CMK (cell line): ENCODE measurements at places on chromosomes 6 and 20.

DNA sequence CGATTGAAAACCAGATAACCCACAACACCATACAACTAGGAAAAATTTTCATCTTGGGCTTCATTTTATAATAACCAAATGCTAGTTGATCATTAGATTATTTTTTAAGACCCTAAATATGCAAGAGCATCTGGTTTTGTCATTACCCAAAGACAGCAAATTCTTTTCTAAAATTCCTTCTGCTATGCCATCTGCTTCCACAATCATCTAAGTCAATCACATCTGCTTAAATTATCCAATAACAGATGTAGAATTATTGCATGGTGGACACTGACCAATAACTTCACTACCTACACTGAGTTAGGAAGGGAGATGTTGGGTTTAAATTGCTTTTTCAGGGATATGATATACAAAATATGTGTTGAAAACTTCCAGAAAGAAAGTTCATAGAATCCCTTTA, 41.9 kb downstream of the PKHD1 start:
- DNase-seq = no peak

- DNase-seq = no peak
Observed at GRCh38 chr20:44071526-44072111, 115.4 kb downstream of the JPH2 start.

DNA sequence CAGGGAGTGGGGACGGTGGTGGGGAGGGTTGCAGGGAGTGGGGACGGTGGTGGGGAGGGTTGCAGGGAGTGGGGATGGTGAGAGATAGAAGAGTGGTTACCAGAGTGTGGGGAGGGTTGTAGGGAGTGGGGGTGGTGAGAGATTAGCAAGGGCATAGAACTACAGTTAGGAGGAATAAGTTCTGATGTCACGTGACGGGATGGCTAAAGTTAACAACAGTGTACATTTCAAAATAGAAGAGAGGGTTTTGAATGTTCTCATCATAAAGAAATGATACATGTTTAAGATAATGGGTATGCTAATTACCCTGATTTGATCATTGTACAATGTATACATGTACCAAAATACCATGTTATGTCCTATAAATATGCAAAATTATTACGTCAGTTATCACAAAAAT, 57.6 kb upstream of the FRMD1 start:
- no peak for DNase-seq

- DNase-seq = peak; percentile 91
Observed at GRCh38 chr6:41940759-41941279, 789 bp downstream of the CCND3 start.

- DNase-seq = no peak
Observed at GRCh38 chr6:159908535-159908934, 17.7 kb downstream of the MAS1 start.

DNA sequence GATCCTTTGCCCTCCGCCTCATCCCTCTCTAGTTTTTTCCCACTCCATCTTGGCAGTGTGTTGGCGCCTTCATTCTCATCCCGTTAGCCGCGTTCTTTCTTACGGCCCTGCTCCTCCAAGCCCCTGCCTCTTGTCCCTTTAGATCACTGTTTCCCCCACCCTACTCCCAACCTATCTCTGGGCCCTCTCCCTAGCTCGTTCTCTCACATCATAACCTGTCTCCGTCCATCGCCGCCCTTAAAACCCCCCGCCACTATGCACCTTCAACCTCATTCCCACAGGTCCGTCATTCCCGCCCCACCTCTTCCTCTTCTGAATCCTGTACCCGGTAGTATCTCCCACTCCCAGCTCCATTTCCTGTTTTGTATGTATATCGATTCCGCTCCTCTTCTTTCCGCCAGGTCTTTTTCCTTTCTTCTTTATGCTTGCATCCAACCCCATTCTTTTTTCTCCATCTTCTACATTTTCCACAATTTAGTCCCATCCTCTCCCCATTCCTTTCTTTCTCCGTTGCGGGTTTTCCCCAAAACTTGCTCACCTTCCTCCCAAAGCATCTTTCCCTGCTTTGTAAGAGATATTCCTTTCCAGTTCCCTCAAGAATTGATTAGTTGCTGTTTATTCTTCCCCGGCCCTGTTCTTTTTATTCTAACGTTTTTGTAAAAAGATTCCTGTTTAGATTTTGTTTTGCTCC, 671 bp downstream of the EFHC1 start:
- no peak for DNase-seq

DNA sequence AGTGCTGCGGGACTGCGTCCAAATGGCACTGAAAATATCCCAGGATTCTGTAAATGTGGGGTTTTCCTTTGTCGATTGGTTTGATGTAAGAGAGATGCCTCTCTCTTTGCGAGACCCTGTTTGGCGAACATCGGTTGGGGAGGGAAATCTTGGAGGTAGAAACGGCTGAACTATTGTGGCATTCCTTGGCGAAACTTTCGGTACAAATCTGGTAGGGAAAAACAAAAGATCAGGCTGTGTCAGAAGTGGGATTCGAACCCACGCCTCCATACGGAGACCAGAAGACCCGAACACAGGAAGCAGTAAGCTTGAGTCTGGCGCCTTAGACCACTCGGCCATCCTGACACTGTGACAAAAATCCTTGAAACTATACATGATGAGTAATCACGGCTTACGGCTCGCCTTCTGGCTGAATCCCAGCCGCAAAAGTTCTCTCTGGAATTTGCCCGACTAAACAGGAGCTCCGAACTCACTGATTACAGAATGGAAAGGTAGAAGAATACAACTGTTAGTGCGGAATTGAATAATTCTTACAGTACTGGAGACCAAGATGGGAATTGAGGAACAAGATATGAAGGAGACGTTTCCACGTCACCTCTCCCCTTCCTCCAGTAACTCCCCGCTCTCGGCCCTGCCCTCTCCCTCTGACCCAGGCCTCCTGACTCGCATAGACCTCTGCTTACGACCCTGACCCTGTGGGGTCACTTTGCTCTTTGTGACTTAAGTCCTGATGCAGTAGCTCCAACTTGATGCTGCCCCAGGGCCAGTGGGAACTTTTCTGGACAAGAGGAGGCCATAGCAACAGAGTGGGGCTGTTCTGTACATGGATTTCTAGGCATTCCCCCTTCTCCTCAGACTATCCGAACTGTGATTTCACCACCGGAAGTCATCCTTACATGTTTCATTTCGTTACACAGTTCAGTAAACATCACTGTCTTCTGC, 132.8 kb upstream of the ZNF184 start:
- no peak for DNase-seq

DNA sequence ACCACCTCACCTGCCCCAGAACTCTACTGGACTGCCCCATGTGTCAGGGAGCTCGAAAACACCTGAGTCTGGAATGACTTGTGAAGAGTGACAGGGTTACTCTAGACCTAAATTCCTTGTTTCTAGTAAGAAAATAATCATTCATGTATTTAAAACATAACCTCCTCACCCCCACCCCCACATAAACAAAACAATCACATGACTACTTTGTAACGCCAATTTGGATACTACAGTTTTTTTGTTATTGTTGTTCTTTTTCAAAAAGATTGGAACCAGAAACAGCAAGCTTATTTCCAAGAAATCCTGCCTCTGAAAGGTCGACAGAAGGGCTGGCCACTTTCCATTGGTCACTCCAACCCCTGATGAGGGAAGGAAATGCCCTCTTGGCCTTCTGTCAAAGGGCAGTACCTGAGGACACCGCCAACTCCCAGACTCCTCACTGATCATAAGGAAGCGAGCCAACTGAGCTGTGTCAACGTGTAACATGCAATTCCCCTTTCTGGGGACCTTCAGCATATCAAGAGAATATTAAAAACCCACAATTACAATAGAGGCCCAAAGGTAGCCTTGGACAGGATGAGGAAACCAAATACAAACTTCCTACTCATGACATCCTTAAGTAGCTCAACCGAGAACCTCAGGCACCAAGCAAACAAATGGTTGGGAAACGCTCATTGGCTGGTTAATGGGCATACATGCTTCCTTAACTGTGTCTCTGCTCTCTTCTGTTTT, 2.6 kb downstream of the MCUR1 start:
- DNase-seq = no peak

DNA sequence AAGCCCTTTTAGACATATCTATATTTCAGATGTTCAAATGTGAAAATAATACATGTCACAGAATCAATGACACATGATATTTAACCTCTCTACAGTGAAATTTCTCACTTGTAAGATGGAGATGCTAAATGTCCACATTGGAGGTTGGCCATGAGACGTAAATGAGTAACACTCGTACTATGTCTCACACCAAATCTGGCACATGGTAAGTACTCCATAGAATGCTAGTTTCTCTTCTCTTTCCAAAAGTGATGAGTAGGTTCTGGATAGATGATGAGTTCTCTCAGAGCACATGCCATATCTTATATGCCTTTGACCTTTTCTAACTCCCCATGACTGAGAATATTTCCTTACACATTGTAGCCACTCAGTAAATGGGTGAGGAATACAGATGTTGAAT, 17.7 kb downstream of the GFOD1 start:
- no peak for DNase-seq

GRCh38 chr6:40848868-40849514, 190.0 kb downstream of the UNC5CL start:
- DNase-seq = no peak

GRCh38 chr6:39224011-39224410, 5.3 kb downstream of the KCNK5 start:
- DNase-seq = no peak

DNA sequence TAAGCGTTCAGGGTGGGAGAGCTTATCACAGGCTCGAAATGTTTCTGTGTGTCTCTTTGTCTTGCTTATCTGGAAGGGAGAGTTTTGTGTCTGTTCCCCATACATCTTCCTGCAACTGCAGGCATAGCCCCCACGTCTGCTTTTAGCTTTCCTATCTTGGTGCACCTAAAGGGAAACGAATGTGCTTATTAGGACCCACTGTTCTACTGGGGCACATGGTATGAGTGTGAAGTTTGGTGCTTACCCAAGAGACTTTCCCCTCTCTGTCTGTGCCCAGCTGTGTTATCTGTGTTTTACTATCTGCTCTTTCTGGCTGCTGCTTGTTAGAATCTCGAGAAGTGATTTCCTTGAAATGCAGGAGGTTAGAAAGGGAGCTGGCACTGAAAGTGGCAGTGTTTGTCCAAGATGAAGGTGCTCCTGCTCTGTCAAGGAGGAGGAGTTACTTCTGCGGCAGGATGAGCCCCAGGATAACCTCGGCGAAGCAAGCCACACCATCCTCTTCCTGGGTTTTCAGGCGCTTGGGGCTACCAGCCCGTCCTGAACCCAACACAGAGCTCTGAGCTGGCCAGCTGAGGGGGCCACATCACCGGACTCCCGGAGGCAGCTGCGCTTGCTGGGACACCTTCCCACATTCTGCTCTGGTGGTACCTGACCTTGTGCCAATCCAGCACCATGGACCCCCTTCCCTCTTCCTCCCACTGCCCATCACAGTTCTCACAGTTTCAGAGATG, 23.4 kb downstream of the DYNLT1 start:
- DNase-seq = no peak

- DNase-seq = no peak
Observed at GRCh38 chr6:3384241-3385143, 72.4 kb downstream of the SLC22A23 start.

DNA sequence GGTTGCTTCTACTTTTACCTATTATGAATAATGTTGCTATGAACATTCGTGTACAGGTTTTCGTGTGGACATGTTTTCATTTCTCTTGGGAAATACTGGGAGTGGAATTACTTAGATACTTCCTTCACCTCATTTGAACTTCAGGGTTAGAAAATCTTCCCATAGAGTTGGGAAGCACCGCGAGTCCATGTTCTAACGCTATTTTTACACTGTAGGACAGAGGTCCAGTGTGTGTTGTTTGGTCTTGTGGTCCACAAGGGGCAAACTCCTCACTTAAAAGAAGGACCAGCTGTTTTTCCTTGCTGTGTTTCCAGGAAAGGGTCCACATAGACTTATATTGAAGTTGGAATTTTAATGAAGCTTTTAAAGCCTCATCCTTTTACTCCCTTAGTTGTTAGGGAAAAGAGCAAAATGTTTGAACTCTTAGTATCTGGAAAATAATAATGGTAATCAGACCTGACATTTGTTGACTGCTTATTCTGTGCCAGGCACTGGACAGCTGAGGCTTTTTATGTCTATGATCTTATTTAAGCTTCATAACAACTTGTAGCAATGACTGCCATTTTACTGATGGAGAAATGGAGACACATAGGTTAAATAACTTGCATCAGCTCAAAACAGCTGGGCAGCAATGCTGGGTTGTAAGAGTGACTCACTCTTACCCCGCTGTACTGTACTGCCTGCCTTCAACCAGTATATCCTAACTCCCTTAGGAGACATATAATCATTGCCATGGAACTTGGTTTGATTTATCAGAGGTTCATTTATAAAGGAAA, 52.0 kb downstream of the CDC5L start:
- no peak for DNase-seq

DNA sequence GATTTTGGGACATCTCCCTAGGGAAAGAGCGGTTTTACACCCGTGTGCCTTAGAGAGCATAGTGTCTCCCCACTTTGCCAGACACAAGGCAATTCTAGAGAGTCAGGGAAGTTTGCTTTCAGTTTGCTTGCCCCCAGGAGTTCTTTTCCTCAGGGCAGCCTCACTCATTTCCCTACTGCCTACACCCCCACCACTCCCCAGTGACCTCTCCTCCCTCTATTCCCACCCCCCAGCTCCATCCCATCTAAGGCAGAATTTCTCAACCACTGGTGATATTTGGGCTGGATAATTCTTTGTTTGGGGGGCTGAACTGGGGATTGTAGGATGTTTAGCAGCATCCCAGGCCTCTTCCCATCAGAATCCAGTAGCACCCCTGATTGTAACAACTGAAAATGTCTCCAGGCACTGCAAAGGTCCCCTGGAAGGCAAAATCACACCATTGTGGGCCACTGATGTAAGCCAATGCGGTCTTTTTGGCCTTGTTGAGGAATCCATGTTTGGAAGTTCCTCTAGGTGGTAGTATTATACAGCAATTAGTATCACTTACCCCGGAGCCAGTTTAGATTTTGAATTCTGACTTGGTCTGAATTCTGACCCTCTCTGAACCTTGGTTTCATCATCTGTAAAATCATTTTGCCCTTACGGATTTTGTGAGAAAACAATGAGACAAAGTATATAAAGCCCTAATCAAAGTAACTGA, 1.3 kb downstream of the EPPIN start:
- no peak for DNase-seq

GRCh38 chr20:57586370-57586793, 25.5 kb downstream of the PCK1 start:
- no peak for DNase-seq

DNA sequence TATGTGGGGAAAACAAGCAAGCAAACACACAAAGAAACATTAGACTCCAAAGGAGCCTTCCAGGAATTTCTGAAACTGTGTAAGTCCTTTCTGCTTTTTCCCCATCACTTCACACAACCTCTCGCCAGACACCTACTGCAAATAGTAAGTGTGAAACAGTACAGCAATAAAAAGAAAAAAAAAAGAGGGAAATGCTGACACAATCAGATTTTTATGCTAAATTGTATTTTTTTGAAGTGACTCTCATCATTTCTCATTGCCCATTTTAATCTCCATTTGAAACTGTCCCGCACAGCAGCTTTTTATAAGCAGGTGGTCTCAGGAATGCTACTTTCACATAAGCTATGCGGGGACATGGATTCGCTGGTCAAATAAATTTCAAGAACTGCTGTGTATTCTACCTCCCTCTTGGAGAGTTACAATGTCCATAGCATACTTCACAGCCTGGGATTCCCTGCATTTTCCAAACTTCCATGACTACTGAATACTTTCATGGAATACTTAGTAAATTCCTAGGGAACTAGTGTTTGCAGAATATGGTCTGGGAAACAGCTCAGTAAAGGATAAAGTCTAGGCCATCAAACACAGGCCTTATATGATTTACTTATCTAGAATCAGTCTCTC, 139.9 kb upstream of the TSHZ2 start:
- DNase-seq = no peak

- DNase-seq = no peak
Observed at GRCh38 chr6:38783443-38784228, 68.5 kb downstream of the DNAH8 start.
